LHCN-M2 (cell line): ENCODE measurements at places on chromosomes 16 and 17. TPM values are rescaled to one million over a fixed set of nuclear protein-coding genes. Genes with fewer than 3 reads are reported as not detected.
A peak's percentile ranks its signal among the peaks of the same experiment; 100 is the strongest.

- DNase-seq: no peak
Observed at GRCh38 chr17:1111599-1112443, 68.0 kb downstream of the ABR start.

DNA sequence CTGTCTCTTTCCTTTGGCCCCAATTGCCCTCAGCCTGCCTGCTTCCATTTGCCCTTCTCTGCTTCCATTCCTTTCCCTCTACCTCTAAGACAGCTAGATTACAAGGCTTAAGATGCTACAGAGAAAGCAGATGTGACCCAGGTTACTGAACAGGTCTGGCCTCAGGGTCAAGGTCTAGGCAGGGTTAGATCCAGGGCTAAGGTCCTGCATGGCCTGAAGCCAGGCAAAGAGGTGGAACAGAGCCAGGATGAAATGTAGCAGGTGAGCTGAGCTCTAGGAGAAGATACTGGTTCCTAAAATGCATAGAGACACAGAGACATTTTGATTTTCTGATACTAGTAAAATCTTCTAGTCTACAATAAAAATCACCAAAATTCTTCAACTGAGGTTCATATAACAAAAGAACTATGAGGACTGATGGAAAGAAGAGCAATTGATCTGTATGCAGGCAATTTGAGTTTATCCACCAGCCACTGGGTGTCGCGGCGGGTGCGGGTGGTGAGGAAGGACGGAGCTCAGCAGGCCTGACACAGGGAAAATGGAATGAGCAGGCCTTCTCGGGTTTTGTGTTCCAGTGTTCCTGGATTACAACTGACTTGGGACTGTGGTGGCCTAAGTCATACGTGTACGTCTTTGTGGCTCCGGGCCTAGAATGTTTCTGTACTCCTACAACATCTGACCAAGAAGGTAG, 95.9 kb downstream of the MYH10 start:
- no peak for DNase-seq

GRCh38 chr17:78882540-78883088, 20.4 kb downstream of the CEP295NL start:
- DNase-seq: no peak

DNA sequence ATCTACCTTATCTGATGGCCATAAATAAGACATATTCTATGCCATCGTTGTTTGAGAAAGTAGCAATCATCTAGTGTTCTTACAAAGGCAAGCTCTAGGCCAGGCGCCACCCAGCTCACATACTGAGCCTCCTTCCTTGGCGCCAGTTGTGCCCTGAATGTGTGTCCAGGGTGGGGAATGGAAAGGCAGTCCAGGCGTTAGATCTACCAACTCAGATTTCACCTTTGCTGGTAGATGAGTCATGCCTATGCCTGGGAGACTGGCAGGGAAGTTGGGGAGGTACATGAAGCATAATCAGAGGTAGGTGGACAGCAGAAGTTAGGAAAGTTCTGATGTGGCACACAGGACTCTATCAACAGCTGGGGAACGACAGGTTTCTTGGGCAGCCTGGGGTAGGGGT, 23.6 kb downstream of the SDR42E1 start:
- no peak for DNase-seq

DNA sequence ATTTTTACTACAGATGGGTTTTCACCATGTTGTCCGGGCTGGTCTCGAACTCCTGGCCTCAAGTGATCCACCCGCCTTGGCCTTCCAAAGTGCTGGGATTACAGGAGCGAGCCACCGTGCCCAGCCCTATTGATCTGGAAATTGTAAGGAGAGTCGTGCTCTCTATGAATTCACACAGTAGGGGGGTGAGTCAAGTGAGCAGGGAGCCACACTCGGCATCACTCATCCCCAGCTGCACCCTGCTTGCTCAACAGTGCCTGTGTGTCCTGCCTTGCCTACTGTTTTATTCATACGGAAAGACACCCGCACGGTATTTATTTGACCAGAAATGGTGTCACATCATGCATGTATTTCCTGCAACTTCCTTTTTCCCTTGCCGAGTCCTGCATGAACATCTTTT, 157.2 kb upstream of the FOXF1 start:
- DNase-seq: peak; percentile 24

DNA sequence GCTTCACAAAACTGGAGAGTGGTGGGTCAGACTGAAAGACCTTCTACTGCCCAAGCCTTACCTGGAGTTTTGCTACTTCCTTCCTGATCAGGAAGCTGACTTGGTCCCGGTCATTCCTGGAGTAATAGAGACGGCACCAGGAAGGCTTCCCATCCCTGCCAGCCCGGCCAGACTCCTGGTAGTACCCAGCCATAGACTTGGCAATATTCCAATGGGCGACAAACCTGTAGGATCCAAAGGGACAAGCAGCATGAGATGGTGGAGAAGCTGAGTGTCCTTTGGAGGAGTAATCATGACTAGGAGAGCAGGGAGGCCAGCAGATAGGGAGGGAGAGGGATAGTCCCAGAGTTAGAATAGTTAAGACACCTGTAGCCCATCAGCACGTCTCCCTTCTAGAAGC, 8.7 kb downstream of the RECQL5 start:
- no peak for DNase-seq

- DNase-seq: no peak
Observed at GRCh38 chr17:32515677-32516383, 29.0 kb downstream of the CDK5R1 start.

DNA sequence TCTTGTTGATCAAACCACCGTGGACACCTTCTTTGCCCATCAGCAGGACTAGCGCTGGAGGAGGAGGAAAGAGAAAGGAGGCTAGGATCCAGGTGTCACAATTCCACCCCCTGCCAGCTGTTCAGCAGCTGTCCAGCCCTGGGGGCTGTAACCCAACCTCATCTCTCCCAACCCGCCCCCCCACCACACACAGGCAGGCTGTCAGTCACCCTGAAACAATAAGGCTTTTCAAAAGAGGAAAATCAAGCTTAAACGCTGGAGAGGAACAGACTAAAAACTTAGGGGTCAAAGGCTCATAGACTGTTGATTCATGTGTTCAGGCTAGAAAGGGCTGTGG, 2.4 kb downstream of the PFN1 start:
- DNase-seq: peak; percentile 77

DNA sequence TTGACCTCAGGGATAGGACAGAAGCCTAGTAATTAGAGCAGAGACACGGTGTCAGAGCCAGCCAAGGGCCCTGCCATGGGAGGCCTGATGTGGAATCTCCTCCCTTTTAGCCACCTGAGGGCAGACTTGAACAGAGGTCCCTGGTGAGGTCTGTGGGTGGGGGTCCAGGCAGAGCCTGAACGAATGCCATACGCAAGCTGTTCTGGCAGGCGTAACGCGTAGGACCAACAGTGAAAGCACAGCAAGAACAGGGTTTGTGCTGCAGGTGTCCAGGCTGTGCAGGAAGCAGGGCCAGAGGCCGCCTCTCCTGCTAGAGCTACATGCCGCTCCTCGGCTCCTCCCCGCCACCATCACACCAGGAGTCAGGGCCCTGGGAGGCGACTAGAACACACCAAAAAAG, 81.9 kb upstream of the TBX2 start:
- no peak for DNase-seq

- DNase-seq: no peak
Observed at GRCh38 chr16:72913551-72913950, 134.4 kb downstream of the ZFHX3 start.

DNA sequence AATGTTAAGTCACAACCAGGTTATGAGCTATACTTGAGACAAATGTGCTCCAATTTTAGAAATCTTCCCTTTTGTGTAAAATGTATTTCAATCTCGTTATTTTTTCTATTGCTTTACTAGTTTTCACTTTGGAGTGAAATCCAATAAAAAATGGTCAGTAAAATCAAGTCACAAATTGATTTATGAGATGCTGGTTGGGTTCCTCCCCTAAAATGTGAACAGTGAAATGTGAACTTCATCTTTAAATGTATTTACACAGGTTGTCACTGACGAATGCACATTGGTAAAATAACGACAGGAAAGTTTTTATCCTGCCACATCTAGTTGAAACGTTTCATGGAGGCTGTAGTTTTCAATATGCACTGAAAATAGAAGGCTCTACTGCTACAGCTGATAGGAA, 55.5 kb downstream of the COX10 start:
- DNase-seq: no peak

GRCh38 chr17:67443931-67444595, 67.0 kb downstream of the PITPNC1 start:
- peak; percentile 9 for DNase-seq

- no peak for DNase-seq
Observed at GRCh38 chr17:2018716-2019510, 6.2 kb downstream of the RTN4RL1 start.

DNA sequence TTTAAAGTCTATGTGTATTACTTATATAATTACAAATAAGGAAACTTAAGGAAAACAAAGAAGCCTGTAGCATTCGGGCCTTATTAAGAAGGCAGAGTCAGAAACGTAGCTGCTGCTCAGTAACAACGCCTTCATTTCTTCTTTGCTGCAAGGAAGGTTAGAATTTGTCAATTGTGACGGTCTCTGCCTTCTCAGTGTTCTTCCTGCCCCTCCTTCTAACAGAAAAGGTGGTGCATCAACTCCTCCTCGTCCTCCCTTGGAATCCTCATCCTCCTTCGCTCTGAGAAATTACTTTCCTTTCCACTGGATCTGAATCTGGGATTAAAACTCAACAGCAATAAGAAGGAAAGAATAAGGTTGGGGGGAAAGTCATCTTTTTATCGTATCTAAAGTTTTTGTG, 63.0 kb downstream of the VPS53 start:
- no peak for DNase-seq

DNA sequence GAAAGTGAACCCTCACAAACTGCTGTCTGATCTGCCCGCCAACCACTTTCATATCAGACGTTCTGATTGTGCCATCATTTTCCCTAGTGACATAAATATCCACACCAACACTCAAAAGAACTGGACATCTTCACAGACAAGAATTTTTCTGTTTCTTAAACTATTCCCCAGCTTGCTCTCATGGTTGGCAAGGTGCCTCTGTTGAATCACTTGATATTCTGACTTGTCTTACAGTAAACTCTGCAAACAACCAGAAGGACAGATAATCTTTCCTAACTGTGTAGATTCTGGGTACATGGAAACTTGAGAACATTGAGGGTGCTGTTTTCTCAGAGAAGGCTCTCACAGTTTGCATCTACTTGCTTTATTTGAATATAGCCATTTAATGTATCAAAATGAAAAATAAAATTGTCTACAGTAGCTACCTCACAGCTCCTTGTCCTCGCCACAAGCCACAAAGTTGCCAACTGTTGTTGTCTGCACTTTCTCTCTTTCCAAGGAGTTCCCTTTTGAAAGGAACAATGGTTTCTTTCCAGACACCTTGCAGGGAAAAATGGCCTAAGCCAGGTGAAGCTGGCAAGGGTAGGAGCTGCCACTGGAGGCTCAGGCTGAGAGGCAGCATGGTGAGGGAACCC, 46.0 kb upstream of the ADAMTS18 start:
- DNase-seq: no peak

DNA sequence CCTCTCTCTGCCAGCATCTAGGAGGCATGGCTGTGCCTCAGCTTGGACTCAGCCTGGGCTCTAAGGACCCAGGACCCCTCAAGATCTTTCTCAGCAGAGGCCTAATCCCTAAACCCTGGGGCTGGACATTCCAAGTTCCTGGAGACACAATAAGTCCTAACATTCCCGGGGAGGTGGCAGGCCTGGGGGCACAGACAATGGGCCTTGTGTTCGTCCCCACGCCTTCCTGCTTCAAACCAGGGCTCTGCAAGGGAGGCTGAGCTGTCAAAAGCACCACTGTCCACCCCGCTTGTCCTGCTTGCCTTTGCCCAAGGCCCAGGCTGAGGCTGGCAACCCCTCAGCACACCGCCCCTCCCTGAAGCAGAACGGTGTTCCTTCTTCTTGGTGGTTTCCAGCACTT, 13.7 kb downstream of the SDK2 start:
- no peak for DNase-seq

DNA sequence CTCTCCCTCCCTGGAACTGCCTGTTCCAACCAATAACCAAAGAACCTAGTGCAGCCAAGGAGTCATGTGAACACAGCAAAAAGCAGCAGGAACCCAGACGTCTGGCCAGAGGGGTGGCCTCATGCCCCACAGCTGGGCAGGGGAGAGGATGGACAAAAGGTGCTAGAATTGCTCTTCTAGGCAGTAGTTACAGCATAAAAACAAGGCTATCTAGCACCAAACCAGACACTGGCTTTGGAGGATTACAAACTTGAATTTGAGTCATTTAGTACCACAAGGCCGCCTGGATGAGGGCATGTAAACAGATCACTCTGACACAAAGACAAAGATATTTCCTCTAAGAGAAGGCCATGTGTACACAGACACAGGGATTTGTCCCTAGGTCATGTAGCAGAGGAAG, 423.3 kb upstream of the MAF start:
- DNase-seq: peak; percentile 41

GRCh38 chr16:29653471-29653870, 9.6 kb upstream of the SPN start:
- no peak for DNase-seq

GRCh38 chr16:80583466-80583865, 42.7 kb downstream of the DYNLRB2 start:
- DNase-seq: peak; percentile 3

DNA sequence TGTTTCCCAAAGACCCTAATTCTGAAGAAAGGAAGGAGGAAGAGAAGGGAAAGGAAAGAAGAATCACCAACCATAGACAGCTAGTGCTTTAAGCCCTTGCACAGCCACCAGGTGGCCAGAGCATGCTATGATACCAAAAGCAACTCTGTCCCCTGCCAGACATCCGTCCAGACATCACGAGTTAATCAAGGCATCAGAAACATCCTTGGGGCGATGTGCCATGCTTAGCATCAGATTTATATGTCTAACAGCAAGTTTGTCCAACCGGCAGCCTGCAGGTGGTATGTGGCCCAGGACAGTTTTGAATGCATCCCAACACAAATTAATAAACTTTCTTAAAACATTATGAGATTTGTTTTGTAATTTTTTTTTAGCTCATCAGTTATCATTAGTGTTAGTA, 2.9 kb upstream of the CRYBA1 start:
- DNase-seq: peak; percentile 49

DNA sequence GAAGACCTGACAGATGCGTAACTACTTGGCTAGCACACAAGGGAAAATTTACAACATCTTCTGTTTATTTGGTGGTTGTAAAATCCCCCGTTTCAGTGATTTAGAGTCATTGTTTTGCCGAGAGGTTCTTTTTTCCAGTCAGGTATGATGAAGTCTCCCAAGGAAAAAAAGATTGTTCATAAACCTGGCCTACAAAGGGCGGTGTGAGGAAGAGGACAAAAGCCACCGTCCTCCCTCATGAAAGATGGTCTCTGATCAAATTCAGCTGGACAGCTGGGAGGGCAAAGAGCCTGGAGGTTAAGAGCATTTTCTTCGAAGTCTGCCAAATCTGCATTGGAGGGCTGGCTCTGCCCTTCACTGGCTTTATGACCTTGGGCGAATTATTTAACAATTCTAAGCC, 419.9 kb downstream of the HAPSTR1 start:
- DNase-seq: no peak

Gene FLOT2
- 23.7 and 31.6 TPM in 2 replicates for total RNA-seq

Gene NOS2
- total RNA-seq: not detected in 2 replicates

Gene ST6GALNAC1
- total RNA-seq: not detected in 2 replicates

Gene IL17C
- not detected in 2 replicates for total RNA-seq

Gene TEKT5
- not detected in 2 replicates for total RNA-seq

Gene TPSD1
- not detected in 2 replicates for total RNA-seq

Gene CCDC144A
- 3.3 and 4.5 TPM in 2 replicates for total RNA-seq

Gene CHTF18
- 39.2 and 51.2 TPM in 2 replicates for total RNA-seq

Gene ITGAD
- not detected in 2 replicates for total RNA-seq

Gene C1QL1
- total RNA-seq: 2.5 and 2.8 TPM in 2 replicates

Gene GSG1L
- total RNA-seq: not detected in 2 replicates
